HepG2 (cell line): ENCODE measurements at places on chromosomes 2 and 18.

DNA sequence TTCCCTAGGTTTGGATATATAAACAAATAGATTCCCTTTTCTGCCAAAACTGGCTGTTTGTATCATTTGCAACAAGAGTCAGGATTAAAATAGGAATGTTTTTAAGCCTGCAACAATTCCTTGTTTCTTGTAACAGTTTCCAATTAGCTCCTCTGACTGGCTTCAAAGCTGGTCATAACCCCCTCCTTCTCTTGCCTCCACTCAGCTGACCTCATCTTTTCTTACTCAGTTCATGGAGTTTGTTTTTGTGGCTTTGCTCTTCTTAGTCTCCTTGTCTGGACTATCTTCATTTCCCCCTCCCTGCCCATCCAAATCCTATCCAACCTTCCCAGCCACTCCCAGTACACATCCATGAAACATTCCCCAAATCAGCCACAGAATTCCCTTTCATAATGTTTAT, 14.3 kb upstream of the RAPH1 start:
- no peak for DNase-seq

DNA sequence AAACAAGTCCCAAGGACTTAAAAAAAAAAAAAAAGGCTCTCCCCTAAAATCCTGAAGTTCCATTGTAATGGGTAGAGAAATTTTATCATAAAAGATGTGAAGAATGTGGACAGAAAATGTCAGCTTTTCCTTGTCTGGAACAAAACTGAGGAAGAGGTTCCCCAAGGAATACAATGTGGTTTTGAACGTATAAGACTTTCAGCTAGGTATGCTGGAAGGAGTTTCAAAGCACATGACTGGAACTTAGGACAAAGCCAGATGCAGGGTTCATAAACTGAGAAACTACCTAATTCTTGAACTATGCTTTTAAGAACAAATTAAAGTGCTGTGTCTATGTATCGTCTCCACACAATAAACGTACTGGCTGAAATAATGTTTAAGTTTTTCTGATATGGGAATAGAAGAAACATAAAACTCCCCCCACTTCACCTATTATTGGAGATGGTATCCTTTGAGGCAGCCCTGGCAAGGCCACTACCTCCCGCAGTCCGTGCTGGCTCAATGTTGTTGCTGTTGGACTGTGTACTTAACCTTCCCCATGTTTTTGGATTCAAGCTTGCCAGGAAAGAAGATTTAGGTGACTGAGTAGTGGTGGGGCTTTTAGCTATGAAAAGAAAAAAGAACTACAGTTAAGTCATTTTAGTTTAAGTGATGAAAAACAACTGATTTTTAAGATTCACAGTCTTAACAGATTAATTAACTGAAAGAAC, 84.2 kb upstream of the DNER start:
- DNase-seq = no peak

- DNase-seq = no peak
Measured at GRCh38 chr2:216688731-216689340, 6.5 kb downstream of the IGFBP5 start.

- no peak for DNase-seq
Measured at GRCh38 chr2:209240204-209240603, 183.6 kb upstream of the MAP2 start.

DNA sequence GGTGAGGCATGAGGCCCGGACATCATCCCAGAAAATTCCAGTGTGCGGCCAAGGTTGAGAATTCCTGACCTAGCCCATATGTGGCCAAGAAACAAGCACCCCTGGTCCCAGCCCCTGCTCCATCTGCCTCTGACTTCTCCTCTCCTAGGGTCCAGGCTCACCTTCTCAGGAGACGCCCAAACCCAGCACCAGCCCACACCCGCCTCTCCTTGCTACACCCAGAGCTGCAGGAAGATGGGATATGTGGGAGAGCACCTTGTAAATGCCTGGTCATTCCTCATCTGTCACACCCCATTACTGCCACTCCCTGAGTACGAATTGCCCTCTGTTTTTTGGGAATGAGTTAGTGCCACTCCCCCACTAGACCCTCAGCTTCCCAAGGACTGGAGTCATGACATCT, 7.3 kb upstream of the ATP6V1B1 start:
- no peak for DNase-seq

DNA sequence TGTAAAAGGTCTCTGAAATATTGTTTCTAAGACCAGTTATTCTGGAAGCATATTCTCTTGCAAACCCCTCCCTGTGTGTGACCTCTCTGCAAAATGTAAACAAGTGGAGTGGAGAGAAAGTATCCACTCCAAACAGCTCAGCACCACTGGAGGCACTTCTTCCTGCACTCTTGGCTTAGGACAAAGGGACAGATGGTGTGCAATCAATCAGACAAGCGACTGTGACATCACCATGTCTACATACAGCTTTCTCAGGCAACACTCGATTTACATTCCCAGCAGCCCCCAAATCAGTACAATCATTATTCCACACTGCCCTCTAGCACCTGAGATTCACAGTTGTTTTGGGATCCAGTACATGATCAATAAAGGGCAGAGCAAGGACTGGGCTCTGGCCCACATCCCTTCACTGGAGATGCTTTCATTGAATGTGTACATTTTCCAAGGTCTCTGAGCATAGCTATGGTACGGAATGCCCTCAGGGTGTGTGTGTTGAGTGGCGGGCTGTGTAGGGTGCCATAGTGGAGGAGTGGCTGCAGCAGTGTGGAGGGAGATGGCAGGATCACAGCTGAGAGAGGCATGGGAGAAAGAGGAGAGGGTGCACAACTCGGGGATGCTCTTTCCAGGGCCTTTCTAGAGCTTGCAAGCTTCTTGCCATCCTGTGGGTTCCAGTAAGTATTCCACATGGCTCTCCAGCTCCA, 311.8 kb upstream of the ST6GAL2 start:
- no peak for DNase-seq

- DNase-seq = no peak
Measured at GRCh38 chr2:74944987-74945787, 13.3 kb upstream of the POLE4 start.

- no peak for DNase-seq
Measured at GRCh38 chr2:58865436-58865835, 624.3 kb upstream of the FANCL start.

- no peak for DNase-seq
Measured at GRCh38 chr18:1487457-1487856, 582.8 kb downstream of the ADCYAP1 start.

DNA sequence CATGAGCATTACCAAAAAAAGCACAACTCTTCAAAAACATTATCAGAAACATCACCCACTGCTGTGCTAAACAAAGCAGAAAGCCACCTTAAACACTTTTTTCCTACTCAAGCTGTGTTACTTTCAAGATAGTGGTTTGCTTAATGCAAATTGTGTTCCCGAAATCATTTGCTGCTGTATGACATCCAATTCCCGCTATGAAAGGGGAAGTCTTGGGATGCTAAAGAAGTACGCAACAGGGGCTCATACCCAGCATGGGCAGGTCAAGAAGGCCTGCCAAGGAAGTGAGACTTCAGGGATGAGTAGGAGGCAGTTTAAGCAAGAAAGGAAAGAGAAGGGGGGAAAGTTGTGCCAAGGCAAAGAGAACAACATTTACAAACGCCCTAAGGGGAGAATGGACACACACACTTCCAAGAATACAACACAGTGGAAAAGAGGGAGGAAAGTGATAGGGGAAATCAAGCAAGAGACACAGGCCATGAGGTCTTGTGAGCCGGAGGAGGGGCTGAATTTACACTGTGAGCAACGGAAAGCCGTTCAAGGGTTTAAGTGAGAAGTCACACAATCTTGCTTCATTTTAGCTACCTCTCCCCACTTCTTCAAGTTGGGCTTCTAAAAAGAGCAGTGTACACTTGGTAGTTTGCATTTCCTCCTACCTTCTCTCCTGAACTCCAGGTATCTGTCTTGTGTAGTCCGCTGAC, 4.0 kb downstream of the PTPN2 start:
- no peak for DNase-seq

- DNase-seq = peak; percentile 59
Measured at GRCh38 chr2:8684878-8685696, 3.2 kb downstream of the ID2 start.

- DNase-seq = no peak
Measured at GRCh38 chr2:156429211-156429610, 7.0 kb upstream of the GPD2 start.

GRCh38 chr18:2425426-2426317, 145.6 kb downstream of the METTL4 start:
- no peak for DNase-seq

GRCh38 chr18:7322817-7323485, 92.1 kb downstream of the LRRC30 start:
- no peak for DNase-seq

GRCh38 chr2:219416938-219417337, 1.2 kb upstream of the DES start:
- no peak for DNase-seq

- no peak for DNase-seq
Measured at GRCh38 chr2:53877556-53877955, 17.8 kb upstream of the GPR75 start.

GRCh38 chr2:3151153-3151918, 226.3 kb downstream of the EIPR1 start:
- no peak for DNase-seq

GRCh38 chr2:86783615-86784339, 6.9 kb downstream of the CD8A start:
- no peak for DNase-seq

- DNase-seq = no peak
Measured at GRCh38 chr2:36698993-36699392, 2.5 kb downstream of the VIT start.

DNA sequence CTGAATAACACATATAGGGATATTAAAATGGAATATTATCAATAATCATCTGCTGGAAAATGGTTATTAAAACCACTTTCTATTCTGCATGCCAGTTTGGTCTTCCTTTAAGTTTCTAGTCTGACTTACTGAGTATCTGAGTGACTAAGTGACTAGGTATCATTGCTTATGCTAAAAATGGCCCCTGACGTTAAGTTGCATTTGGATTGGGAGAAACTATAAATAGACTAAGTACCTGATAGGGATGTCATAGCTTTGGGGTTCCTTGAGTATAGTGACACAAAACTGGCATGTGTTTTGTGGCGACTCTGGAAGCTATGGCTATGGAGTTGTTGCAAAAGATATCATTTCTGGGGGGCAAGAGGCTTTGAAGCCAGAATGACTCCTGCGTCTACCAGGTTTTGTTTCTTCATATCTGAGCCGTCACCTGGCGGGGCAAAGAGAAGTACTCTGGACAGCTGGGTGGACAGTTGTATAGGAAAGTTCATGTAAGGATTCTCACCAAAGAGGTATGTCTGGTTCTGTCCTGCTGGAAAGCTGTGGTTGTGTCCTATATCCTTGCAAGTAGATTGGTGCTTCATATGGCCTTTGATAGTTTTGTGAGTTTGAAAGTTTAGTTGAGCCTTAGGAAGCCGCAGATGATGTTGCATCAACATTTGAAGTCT, 17.9 kb downstream of the ITGAV start:
- DNase-seq = no peak
